ENCODE measurements at places on chromosomes 5 and 9.

DNA sequence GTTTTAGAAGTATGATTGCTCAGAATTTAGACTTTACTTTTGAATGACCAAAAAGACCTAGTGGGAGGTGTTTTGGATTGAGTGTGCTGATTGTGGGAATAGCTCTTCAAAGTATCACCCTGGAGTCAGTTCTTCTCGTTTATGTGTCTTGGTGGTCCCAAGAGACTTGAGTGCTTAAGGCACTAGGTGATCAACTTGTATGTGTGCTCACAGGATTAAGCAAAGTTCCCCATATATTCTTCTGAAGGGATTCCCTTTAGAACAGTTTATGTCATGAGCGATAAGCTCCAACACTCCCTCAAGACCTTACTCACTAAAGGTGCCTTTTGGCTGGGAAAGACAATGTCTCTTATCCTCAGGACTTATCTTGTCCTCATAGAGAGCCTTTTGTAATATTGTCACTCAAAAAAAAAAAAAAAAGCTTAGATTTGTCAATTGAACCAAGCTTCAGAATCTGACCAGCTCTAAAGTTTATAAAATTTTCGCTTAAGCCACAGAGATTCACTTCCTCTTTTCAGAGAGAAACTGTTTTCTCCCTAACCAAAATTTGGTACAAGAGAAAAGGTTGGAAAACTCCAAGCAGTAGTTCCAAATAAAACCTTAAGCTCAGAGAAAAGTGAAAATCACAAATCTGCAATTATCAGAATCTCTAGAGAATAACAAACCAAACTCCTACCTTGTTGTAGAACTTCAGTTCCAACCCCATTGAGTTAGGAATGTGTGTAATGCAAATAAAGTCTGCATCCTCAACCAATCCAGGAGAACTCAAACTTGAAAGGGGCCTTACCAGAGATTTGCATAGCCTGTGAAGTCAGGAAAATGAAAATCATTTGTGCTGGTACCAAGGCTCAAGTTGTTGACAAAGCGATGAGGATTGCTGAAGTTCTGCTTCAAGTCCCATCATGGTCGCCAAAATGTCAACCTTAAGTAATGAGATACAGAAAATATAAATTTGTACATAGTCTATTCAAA, 40.0 kb upstream of the PDZD2 start:
- no peak for DNase-seq

- DNase-seq = no peak
Observed at GRCh38 chr9:130336027-130336610, 70.6 kb downstream of the HMCN2 start.

DNA sequence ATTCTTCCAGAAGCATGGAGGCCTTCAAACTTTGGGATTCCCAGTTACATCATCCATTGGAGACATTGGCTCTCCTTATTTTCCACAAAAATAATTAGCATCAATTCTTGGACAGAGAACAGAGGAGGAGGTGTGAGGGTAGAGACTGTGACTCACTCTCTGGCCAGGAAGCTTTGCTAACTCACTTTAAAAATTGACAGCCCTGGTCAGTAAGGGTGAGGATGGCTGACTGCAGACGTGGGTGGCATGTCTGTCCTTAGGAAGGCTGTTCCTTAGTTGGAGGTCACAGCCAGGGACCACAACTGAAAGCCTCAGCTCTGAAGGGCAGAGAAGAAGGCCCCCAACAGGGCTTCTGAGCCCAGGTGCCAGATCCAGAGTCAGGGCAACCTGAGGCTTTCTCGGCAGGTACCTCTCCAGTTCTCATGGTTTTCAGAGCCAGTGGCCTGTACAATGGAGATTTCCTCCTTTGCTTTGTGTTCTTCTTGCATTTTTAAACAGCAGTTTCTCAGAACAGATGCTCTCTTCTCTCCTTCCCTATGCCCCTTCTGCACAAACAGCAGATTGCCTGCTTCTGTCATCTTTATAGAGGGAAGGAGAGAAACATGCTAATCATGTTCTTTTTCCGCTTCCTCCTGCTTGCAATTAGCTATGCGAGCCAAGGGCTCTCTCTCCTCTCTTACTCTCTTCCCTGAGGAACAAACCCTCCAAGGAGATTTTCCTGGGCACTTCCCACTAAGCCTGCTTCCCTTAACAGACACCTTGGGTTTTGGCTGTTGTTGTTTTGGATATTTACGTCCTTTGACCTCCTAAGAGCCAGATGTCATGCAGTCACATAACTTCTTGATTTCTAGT, 92.5 kb upstream of the ZNF366 start:
- no peak for DNase-seq

DNA sequence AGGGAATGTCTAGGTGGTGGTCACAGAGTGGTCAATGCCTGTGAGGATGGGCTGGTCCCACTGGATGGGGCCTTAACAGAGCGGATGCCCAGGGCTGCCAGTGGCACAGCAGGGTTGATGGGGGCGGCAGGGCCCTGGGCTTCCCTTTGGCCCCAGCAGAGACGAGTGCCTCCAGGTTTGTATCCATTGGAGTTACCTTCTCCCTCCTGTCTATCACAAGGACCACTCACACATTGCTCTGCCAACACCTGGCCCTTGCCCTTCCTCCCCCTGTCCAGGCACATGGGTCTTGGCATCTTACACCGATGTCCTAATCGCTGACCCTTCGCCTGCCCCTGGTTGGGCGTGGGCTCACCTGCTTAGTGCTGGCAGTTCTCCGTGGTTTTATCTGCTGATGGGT, 26.2 kb upstream of the IRX4 start:
- DNase-seq = no peak

DNA sequence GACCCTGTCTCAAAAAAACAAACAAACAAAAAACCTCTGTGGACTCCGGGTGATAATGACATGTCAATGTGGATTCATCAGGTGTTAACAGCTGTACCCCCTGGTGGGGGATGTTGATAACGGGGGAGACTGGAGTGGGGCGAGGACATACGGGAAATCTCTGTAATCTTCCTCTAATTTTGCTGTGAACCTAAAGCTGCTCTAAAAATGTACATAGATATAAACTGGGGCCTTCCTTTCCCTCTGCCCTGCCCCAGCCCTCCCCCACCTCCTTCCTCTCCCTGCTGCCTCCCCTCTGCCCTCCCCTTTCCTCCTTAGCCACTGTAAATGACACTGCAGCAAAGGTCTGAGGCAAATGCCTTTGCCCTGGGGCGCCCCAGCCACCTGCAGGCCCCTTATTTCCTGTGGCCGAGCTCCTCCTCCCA, 1.4 kb upstream of the CEL start:
- DNase-seq = no peak

DNA sequence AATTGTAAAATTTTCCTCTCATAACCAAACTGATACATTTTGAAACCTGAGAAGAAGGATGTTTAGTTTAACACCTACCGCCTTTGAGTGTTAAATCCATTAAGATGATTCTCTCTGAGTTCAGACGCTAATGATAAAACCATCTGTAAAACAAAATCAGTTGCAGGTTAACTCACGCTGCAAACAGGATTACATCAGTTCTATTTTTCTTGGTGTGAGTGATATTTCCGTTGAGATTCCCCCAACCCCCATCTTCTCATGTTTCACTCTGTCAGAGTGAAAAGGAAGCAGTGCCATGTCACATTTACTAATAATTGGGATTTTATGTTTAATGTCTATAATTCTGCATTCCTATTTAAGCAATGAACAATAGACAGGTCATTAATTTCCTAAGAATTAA, 146.5 kb downstream of the FANCC start:
- no peak for DNase-seq

- DNase-seq = no peak
Observed at GRCh38 chr9:33158843-33159776, 8.0 kb downstream of the B4GALT1 start.

GRCh38 chr5:32812399-32812798, 101.3 kb downstream of the NPR3 start:
- DNase-seq = no peak

- no peak for DNase-seq
Observed at GRCh38 chr9:98610211-98610610, 98.5 kb downstream of the GABBR2 start.

DNA sequence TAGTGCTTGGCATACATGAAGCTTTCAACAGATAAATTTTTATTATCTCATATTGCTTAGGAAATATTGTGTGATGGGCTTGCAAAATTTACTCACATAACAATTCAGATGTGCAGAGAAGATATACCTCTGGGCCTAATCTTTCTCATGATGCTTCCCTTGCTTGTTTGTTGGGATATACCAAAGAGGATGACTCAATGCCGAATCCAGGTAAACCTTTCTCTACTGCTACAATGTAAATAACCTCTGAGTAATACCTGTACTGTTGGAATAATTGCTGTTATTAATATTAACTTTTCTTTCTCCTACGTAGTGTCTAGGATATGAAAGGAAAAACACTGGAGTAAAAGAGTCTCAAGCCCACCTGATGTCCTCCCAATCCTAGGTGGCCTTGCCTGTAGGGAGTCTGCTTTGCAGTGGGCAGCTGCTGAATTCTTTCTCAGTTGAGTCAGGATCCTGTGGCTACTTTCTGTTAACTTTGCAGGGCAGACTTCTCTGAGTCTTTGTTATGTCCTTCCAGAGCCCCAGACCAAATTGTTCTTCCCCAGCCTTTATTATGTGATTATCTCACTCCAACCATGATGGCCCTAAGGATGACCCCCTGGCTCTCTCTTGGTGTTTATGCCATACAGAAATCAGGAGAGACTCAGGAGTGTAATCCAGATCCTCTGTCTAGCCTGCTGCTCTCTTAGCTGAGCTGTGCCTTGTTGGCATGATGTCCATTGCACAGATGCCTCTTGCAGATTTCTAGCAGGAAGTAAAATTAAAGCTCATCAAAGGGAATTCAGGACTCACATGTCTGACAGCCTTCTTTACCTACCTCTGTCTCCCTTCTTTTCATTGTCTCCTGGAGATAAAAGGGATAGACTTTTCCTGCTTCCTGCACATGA, 208.1 kb downstream of the SNX18 start:
- no peak for DNase-seq

DNA sequence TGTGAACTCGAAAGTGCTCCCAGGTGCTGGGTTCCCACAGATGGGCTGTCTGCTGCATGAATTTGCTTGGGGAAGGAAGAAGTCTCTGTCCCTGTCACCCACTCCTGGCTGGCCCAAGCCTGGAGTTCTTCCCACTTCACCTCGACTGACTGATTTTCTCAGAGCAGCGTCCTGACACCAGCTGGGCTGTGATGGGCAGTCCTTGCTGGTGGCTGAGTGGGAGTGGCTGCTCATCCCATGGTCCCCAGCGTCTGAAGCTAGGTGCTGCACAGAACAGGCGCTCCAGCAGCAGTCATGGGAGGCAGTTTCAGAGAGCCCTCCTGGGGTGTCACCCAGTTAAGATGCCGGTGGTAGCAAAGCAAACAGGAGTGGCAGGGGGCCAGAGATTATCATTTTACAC, 10.1 kb upstream of the NEURL1B start:
- DNase-seq = no peak

DNA sequence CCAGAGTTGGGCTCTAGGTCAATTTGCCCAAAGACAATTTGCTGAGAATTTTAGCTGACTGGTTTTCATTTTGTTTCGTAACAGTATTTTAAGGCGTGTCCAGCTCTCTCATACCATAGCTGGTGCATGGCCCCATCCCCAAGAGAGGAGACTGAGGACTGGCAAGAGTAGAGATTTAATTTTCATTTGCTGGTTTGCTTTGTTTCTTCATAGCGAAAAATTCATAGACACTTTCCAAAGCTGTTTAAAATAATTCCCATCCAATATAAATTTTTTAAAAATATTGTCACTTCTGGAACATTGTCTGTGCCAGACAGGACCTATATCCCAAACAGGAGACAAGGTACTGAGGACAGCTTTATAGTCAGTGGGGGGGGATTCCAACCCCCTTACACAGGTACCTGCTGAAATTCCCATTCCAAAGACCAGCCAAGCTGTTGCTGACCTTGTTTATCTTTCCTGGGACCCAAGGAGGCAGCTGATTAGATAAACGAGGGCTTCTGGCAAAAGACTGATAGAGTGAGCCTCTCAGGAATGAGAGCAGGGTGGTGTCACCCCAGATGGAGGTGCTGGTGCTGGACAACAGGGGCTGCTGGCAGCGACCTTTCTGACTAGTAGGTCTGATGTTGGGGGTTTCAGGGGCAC, 6.8 kb upstream of the ANGPTL2 start:
- DNase-seq = no peak

DNA sequence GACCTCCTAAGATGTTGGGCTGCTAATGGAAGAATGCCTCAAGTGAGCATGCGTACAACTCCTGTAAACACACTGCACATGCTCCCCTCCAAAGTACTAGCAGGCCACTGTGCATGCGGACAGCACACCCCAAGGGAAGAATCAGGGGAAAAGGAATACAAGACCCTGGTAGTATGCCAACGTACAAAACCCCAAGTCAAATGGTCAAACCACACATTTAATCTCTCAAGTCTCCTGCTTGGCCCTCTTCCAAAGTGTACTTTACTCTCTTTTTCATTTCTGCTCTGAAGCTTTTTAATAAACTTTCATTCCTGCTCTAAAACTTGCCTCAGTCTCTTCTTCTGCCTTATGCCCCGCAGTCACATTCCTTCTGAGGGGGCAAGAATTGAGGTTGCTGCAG, 466.4 kb downstream of the DMRTA1 start:
- no peak for DNase-seq

DNA sequence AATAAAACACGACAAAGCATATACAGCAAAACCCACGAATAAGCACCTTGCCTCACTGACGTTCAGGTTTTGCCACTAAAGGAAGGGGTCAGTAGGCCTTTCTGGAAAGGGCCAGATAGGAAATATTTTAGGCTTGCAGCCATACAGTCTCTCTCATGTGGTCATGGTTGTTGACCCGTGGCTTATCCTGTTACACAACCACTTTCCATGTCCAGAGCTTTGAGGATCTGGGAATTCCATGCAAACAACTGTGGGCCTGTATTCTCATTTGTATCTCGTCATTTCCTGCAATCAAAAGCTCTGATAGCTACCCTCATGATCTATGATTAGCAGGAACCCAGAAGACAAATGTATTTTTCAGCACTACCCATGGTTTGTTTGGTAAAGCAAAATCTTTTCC, 108.3 kb downstream of the DRD1 start:
- no peak for DNase-seq

- DNase-seq = no peak
Observed at GRCh38 chr5:6775571-6775970, 62.3 kb downstream of the TENT4A start.

DNA sequence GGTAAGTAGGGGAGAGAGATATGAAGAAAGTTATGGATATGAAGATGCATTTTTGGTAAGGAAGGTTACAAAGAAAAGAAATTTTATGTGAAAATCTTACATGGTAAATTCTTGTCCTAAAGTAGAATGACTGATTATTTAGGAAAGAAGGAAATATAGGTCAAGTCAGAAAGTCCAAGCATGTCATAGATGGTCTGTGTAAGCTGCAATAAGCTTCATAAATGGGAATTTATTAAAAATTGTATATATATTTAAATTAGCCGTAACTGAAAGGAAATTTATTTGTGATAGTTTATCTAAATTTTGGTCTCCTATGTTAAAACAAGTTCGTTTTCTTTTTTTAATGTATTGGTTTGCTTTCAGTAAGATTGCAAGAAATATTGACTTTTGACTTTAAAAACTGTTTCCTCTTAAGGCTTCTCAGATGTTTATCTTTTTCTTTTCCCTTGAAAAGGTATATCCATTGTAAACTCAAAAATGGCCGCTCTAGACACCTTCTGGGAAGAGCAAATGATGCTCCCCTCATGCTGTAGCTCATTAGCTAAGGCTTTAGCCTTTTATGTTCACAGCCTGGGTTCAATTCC, 46.8 kb upstream of the HAPLN1 start:
- DNase-seq = no peak

All from AG08396 (cell line).